ENCODE measurements at places on chromosomes 12 and 14.

GRCh38 chr12:114995891-114996290 lies 311.9 kb upstream of the TBX3 start:
- no peak for DNase-seq

GRCh38 chr12:98151105-98151590 lies 364.2 kb upstream of the TMPO start:
- no peak for DNase-seq

GRCh38 chr12:64911081-64911480 lies 86.6 kb downstream of the TBC1D30 start:
- DNase-seq: no peak

DNA sequence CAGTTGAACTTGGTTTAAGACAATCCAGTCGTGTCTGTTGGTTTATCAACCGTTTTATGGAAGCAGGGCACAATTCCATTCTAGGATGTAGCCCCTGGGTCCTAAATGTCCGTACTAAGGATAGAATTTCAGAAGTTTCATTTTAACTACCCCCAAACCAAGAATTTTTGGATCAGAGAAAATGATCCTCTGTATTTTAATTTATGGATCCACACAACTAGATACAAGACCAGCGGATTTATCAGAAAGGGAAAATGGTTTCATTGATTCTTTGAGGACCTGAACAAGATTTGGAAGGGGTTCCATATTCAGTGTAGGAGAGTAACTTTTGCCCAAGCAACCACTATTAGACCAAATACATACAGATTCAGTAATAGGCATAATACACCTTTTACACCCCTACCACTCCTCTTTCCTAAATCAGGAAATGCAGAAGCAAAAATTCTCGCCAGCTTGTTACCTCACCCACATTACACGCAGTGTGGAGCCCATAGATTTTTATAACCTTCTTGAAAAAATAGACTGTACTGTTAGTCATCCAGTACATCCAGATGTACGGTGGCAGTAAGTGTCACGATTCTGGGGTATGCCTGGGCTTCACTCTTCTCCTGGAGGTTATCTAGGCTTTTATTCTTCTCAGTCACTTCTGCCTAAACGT lies 1.4 kb upstream of the FBXL14 start:
- no peak for DNase-seq

GRCh38 chr12:39872425-39872824 lies 233.5 kb downstream of the SLC2A13 start:
- no peak for DNase-seq

- DNase-seq: peak; percentile 67
Measured at GRCh38 chr12:107903341-107904061, 129.0 kb downstream of the ASCL4 start.

DNA sequence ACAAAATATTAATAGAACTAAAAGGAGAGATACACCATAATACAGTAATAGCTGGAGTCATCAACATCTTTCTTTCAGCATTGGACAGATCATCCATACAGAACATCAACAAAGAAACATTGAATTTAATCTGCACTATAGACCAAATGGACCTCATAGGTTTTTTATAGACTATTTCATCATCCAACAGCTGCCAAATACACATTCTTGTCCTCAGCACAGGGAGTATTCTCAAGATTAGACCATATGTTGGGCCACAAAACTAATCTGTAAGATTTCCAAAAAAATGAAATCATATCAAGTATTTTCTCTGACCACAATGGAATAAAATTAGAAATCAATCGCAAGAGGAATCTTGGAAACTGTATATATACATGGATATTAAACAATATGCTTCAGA lies 86.9 kb downstream of the FSCB start:
- no peak for DNase-seq

DNA sequence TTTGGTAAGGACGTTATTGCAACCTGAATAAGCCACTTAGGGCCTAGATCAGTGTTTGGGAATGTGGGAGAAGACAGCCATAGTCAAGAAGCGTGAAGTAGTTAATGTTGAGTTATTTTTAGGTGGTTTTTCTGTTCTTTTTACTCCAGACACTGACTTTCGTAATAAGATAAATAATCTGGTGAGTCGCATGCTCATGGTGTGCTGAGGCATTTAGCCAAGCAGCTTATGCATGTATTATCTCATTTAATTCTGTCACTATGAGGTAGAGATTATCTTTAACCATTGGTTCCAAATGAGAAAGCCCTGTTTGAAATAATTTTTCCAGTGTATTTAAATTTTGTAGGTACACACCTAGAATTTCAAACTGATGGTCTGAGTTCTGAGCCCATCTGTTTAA lies 67.3 kb downstream of the RCOR1 start:
- DNase-seq: no peak

DNA sequence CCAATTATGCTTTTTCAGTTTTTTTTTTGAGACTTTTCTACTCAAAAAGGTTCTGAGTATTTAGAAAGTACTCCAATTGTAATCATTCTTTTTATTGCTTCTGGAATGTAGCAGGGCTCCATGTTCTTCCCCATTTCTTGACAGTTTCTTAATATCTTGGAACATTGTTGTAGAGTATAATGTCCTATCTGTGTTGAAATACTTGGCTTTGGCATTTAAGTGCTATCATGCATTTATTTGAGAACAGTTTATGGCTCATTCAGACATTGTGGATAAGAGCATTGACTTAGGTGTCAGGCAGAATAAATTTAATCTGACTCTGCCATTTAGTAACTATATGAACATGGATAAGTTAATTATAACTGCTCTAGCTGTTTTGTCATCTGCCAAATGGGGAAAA lies 28.3 kb downstream of the ADIPOR2 start:
- DNase-seq: no peak

DNA sequence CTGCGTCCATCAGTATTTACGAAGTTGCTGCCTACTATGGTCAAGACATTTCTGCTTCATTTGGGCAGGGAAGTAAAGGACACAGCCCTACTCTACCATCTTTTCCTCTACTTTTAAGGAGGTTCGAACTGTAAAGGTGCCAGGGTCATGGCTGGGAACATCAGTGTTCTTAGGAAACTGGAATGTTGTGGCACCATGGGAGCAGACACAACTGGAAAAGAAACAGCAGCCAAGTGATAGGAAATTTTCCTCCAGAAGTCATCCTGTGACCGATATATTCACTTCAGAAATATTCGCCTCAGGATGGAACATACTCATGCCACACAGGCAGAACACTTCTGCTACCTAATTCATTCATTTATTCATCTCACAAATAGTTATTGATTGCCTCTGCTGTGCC lies 104.4 kb downstream of the ETV6 start:
- no peak for DNase-seq

DNA sequence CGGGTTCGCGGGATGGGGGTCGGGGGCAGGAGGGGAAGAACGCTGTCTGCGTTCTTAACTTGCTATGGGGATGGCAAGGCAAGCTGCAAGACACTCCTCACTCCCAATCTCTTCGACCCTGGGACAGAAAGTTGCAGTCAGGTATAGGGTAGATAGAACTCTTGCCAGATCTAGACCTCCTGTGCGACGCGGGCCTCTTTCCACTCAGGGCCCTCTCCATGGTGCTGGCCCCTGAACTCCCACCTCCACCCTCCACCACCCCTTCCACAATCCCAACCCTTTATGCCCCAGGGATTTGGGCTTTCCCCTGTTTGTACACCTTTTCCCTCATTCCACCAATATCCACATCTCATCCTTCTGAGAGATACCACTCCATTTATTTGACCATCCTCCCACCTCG lies 812 bp downstream of the NABP2 start:
- DNase-seq: no peak

DNA sequence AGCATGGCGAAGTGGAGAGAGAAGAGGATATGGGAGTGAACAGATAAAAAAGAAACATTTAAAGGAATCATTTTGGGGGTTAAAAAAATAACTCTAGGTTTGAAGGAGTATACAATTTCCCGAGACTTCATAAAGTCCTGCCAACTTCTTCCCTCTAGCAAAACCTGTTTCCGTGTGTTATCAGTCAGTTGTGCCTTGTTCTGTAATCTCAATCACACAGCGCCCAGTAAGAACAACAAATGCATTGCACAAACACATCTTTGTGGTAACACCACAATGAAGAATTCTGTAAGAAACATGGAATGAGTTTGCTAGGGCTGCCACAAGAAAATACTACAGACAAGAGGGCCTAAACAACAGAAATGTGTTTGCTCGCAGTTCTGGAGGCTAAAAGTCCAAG lies 144.7 kb upstream of the FUT8 start:
- DNase-seq: no peak

DNA sequence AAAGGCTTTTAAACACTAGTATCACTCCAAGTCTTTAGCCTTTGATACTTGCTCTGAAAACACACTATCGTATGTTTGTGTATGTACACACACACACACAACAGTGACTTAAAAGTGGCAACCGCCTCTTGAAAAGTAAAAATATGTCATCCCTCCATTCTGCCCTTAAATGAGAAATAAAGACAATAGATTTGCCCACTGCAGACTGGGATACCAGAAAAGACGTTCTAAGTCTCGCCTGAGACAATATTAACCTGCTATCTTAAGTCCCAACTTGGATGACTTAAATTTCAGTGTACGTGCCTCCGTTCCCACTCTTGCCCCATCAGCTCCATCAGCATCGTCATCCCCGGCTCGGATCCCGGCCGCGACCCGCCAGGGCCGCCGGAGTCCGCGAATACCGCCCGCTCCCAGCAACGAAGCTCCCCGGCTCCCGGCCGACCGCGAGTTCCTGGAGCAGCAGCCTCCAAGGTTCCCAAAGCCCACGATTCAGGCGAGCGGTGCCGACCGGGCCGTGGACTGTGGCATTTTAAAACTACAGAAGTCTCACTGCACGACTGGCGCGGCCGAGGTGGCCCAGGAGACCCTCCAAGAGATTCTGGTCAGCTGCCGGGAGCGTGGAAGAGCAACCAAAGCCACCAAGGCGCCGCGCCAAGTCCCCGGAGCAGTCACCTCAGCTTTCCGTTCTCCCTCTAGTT lies 2.8 kb upstream of the ARID2 start:
- peak; percentile 16 for DNase-seq

DNA sequence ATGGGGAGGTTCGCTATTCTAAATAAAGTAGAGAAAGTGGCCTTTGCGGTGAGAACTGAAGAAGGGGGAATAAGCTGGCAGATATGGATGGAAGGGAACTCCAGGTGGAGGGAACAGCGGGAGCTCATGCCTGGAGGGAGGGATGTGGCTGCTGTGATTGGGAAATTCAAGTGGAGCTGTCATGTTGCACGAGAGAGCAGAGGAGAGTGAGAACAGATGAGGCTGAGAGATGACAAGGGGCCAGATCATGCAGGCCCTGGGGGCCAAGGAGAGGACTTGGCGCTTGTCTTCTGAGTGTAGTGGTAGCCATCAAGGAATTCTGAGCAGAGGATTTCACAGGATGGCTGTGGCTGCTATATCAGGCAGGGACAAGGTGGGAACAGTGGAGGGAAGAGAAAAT lies 35.0 kb downstream of the TGFB3 start:
- no peak for DNase-seq

- peak; percentile 65 for DNase-seq
Measured at GRCh38 chr14:29016050-29016900, 249.7 kb downstream of the FOXG1 start.

DNA sequence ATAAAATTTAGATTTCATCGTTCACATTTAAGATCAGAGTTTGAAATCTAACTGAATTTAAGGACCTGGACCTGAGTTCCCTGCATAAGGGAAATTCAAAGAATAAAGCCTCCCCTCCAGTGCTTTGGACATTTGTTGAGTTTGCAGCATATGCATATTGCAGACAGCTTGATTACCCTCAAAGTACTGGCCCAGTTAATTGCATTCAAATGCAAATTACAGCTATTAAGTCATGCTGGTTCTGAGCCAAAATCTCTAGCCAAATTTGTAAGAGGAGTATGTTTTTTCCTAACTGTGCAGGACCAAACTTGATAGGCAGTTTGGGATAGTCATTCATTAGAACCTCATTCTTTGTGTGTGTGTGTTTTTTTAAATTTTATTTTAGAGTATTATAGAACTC lies 9.1 kb upstream of the KIF21A start:
- no peak for DNase-seq

DNA sequence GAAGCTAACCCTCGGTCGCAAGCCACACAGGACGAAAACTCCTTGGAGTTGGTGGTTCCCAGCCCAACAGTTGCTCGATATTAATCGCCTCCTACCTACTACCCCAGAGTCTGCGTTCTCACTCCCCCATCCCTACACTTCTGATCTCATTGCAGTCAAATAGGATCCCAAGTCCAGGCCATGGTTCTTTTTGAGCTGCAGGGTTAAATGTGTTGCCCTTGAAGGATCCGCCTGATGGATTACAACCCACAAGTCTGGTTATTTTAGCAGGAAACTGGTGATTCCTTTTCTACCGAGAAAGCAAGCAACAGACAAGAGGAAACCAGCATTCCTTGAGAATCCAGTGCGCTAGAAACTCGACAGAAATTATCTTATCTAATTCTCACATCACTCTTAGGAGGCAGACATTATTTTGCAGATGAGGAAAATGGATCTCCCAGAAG lies 785 bp upstream of the NIN start:
- peak; percentile 11 for DNase-seq

DNA sequence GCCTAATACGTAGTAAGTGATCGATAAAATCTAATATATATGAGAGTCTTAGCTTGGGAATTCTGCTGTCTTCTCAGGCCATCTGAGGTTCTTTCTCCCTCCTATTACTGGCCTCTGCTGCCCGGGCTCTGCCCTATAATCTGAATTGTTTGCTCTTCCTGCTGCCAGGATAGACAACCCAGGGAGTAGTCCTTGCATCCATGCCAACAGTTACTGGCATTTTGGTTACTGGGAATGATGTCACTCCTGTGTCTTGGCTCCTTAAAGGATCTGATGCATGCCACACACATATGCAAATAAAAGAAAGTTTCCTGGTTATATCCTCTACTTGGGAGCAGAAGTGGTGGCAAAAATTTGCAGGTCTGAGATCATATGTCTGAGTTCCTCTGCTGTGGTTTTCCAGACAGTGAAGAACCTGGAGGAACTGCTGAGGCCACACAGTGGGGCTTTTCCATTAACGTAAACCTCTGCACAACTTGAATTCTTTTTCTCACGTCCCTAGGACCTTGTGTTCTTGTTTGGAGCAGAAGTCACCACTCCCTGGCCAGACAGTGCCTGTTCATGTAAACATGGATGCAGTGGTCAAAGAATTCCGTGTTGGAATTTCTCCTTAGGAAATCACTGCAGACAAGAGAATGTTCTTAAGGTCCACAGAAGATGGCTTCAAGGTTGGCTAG lies 320.6 kb upstream of the TBX3 start:
- DNase-seq: no peak

- no peak for DNase-seq
Measured at GRCh38 chr14:79661752-79662151, 549.6 kb downstream of the DIO2 start.

GRCh38 chr14:68574906-68575305 lies 218.0 kb downstream of the ZFP36L1 start:
- no peak for DNase-seq
